ENCODE measurements at places on chromosomes 11 and 22.

DNA sequence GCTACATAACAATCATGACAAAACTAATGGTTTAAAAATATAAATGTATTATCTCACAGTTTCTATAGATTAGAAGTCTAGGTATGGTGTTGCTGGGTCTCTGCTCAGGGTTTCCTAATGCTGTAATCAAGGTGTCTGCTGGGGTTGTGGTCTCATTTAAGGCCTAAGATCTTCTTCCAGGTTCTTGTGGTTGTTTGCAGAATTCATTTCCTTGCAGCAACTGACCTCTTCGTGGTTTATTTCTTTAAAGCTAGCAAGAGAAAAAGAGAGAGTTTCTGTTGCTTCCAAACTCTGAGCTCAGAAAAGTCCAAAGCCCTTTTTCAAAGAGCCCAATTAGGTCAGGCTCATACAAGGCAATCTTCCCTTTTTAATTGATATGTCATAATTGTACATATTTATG is 452.7 kb upstream of the CCDC179 start:
- no peak for DNase-seq

DNA sequence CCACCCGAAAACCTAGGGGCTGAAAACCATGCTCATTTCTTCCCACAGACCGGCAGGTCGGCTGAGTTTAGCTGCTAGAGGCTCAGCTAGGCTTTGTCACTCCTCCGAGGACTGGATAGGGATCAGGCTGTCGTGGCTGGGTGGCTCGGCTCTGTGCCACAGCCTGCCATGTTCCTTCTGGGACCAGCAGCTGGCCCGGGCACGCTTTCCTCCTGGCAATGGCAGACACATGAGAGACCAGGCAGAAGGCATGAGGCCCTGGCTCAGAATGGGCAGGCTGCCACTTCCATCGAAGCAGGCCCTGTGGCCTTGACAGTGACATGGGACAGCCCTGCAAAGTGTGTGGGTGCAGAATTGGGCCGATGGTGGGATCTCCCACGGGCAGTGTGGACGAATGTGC is 20.9 kb downstream of the PARVG start:
- no peak for DNase-seq

GRCh38 chr11:8262552-8263108 is 1.0 kb downstream of the LMO1 start:
- no peak for DNase-seq

GRCh38 chr11:69926376-69927050 is 107.3 kb upstream of the FGF3 start:
- DNase-seq: no peak
